CD4-positive, alpha-beta T cell treated with Interleukin-10 for 1 hour (primary cell): ENCODE measurements at places on chromosomes 4 and X.

DNA sequence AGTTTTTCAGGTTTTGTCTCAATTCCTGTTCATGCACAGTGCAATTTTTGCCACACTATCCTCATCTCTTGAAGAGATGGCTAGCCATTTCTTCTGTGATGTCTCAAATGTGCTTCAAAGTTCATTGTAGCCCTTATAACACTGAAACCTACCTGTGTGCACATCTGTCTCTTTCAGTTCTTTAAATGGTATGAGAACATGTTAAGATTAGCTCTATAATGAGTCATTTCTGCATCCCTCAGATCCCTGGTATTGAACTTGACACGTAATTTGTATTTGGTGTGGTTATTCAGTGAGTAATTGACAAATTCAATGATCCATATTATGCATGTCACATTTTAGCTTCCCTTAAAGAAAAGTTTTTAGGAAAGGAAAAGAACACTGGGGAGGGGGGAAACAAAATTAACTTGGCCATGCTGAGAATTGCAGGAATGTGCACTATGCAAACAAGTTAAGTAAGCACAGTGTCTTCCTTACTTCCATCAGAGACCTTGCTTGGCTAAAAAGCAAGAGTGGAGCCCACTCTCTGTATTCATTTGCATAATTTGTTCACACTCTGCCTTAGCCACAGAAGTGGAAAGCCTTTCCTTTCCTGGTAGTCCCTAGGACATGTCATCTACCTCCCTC lies 659.8 kb upstream of the MAGEB2 start:
- no peak for DNase-seq

GRCh38 chr4:602559-602942 lies 22.8 kb upstream of the PDE6B start:
- peak; percentile 31 for DNase-seq

GRCh38 chr4:82508806-82509428 lies 52.9 kb downstream of the TMEM150C start:
- no peak for DNase-seq

- DNase-seq = no peak
These were observed 220.6 kb downstream of the SNCA start for GRCh38 chr4:89616382-89616781.

GRCh38 chr4:80079255-80079923 lies 6.4 kb upstream of the ANTXR2 start:
- no peak for DNase-seq

DNA sequence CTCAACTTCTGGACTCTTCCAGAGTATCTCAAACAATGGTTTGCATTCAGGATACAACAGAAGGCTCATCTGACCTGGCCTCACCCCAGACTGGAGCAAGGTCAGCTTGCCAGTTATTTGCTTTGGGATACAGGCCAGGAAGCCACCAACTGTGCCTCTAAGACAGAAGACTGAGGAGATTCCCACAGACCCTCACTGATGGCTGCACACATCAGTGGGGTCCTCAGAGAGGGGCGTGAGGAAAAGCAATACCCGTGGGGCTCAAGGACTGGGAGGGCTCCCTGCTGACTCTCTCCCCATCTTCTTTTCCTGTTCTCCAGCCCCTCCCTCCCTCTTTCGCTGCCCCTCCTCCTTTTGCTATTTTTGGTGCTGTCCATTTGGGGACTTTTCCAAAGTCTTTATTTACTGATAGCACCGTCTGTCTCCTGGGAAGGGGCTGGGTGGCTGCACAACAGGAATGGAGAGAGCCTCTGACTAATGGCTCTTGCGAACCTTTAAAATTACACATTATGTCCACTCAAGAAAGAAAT lies 23.2 kb downstream of the RELL1 start:
- DNase-seq = no peak

DNA sequence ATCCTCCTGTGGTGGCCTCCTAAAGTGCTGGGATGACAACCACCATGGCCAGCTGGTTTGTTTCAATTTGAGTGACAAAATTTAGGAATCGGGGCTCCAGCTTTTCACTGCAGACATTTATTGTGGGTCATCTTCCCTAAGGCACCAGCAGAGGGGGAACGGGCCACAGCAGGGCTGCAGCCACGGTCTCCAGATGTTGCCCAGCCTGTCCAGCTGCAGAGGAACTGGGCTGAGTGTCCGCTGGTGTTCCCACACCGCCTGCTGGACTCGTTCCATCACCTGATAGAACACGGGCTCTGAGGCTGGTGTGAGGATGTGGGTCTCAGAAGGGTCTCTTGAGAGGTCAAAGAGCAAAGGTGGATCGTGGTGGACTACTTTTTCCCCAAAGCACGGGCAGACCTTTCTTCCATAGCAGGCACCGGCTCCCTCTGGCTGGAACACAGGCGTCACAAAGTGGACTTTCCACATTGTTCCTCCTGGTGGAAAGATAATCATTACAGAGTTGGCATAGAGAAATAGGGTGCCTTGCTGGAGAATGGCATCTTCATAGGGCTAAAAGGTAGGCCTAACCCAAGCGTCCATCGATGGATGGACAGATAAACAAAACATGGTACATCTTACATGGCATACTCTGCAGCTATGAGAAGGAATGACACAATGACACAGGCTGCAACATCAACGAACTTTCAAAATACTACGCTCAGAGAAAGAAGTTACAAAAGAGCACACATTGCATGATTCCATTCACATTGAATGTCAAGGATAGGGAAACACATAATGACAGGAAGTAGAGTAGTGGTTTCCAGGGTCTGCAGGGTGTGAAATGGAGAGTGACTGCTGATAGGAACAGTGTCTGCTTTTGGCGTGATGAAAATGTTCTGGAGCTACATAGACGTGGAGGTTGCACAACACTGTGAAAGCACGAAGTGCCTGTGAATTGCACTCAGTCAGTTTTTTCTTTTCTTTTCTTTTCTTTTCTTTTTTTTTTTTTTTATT lies 5.9 kb upstream of the ARSD start:
- no peak for DNase-seq

- DNase-seq = no peak
These were observed 60.4 kb downstream of the TRMT44 start for GRCh38 chr4:8500966-8501365.

DNA sequence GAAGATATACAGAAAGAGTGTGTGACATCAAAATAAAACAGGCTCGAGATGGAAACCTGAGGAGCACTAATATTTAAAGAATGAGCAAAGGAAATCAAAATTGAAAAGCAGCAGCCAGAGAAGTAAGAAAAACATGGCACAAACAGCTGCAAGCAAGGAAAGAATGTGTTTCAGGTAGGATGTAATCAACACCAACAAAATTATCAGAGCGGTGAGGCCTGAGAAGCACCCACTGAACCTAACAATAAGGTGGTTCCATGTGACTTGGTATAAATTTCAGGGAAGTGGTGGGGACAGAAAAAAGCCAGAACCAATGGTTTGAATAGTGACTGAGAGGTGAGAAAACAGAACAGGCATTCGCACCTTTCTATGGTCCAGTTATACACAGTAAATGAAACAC lies 11.5 kb downstream of the SLC39A8 start:
- DNase-seq = no peak

GRCh38 chr4:16862697-16863096 lies 35.7 kb downstream of the LDB2 start:
- DNase-seq = no peak

- peak; percentile 29 for DNase-seq
These were observed 162.4 kb upstream of the GPRIN3 start for GRCh38 chr4:89469930-89470375.

- DNase-seq = no peak
These were observed 185.3 kb upstream of the SPOCK3 start for GRCh38 chr4:167419468-167420140.

DNA sequence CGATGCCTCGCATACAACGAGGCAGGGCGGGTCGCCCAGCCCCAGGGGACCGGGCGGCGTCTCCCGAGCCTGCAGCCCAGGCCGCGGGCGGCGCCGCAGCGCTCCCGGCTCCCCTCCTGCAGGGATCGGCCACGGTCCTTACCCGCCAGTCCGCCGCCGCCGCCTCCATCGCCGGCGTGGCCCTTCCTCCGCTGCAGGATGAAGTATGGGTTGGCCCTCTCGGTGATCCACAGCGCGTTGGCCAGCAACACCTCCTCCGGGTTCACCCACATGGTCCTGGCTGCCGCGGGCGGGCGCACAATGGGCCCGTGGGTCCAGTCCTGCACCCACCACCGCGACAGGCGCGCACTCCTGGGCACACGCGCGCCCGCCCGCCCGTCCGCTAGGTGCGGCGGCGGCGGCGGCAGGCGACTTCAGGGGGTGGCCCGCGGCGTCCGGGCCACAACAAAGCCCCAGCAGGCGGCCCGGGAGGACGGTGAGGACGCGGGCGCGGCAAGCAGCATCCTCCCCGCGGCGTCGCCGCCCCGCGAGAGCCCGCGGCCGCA lies 339 bp downstream of the TBC1D9 start:
- no peak for DNase-seq

GRCh38 chr4:26786916-26787315 lies 73.7 kb upstream of the STIM2 start:
- DNase-seq = no peak

- no peak for DNase-seq
These were observed 46.6 kb upstream of the CDKN2AIP start for GRCh38 chr4:183397741-183398297.

- DNase-seq = peak; percentile 78
These were observed at the start of gene LONRF3 for GRCh38 chrX:118974088-118974907. Gene LONRF3 (plus strand): TSS chrX:118974618. CDS start chrX:118974781, 163 bp downstream.

DNA sequence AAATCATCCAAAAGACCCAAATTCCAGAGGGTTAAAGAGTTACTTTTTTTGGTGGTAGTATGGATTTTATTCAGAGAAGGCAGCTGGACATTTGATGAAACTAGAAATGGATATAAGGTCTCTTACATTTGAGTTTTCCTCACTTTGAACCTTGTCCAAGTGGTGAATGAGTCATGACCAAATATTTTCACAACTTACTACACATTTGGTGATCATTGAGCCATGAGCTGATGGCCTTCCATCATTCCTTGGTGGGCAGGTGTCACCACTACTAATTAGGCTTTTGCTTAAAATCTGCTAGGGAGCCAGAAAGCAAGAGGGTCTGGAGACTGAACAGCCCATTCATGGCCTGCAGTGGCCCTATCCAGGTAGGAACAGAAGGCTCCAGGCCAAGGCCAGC lies 620.2 kb upstream of the INTU start:
- DNase-seq = no peak

- DNase-seq = no peak
These were observed 1454.8 kb downstream of the FSTL5 start for GRCh38 chr4:160709026-160709425.

GRCh38 chr4:75948822-75949444 lies 8.1 kb upstream of the NAAA start:
- DNase-seq = no peak

- DNase-seq = no peak
These were observed 107.4 kb upstream of the SLC4A4 start for GRCh38 chr4:71231129-71232055.

GRCh38 chrX:139739138-139739537 lies 31.2 kb upstream of the MCF2 start:
- DNase-seq = peak; percentile 20

GRCh38 chrX:68929332-68930150 lies 100.7 kb downstream of the EFNB1 start:
- DNase-seq = no peak

DNA sequence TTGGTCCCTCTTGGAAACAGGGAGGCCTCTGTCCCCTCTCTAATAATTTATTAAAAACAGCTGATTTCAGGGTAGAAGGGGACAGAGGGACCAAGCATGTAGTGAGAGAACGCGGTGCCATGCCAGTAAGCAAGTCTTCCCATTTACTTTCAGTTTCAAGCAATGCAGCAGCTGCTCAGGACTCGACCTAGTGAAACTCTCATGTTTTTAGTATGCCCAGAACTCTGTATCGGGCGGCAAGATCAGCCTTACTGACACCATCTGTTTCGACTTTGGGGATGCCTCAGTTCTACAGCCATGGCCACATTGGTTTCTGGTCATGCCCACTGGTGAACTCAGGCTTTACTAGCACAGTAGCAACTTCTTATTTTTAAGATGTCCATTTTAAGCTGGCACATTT lies 40.6 kb downstream of the ZNF81 start:
- DNase-seq = no peak

GRCh38 chrX:1321674-1322073 lies 14.9 kb upstream of the IL3RA start:
- no peak for DNase-seq

GRCh38 chrX:122087341-122087740 lies 1039.9 kb downstream of the GLUD2 start:
- no peak for DNase-seq

DNA sequence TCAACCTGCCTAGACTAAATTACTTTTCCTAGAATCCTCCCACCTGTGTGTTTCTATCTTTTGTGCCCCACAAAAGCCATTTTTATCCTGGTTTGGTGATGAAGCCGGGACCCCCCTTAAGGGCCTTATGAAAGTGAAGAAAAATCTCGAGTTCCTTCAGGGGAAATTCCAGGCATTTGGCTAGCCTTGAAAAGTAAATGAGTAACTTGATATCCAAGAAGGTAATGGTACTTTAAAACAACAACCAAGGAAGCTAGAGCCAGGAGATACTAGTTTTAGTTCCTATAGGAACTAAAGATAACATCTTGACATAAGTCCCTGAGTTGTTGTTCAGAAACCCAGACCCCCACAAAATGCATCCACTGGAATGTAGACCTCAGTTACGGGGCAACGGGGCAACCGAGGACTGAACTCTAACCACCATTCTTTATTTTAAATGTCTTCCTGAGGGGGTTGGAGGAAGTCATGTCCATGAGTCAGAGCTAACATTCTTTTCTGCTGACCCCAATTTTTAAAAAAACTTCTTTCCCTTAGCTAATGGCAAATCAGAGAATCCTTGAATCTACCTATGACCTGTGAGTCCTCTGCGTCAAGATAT lies 73.9 kb downstream of the VCX3A start:
- no peak for DNase-seq

GRCh38 chrX:130771230-130771629 lies 131.8 kb downstream of the ENOX2 start:
- no peak for DNase-seq

DNA sequence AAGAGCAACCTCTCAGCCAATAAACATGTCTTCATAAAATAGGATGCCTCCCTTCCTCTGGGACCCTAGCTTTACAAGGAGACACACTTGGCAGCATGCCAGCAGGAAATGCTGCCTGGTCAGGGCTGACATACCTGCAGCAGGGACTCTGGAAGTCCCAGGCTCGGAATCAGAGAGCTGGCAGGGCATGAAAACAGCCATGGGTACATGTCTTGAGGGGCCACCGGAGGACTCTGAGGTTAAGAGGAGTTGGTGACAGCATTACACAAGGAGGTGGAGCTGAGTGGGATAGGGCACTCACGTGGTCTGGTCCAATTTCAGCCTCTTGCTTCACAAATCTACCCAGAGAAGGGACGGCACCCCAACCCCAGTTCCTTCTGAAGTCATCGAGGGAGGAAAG lies 15.7 kb downstream of the MSX1 start:
- DNase-seq = no peak

- DNase-seq = no peak
These were observed 70.8 kb downstream of the ADRA2C start for GRCh38 chr4:3836756-3837601.

- DNase-seq = no peak
These were observed 2.7 kb upstream of the AVPR2 start for GRCh38 chrX:153901753-153902140.

- peak; percentile 24 for DNase-seq
These were observed at the start of gene EVC2 for GRCh38 chr4:5708449-5709206. Gene EVC2 (minus strand): TSS chr4:5708559. CDS start chr4:5708513, 46 bp downstream.
